CD4-positive, alpha-beta T cell treated with Interleukin-15 for 4 hours (primary cell): ENCODE measurements at places on chromosomes 4 and X.

- DNase-seq: no peak
Measured at GRCh38 chr4:139633195-139633594, 32.4 kb upstream of the MGST2 start.

DNA sequence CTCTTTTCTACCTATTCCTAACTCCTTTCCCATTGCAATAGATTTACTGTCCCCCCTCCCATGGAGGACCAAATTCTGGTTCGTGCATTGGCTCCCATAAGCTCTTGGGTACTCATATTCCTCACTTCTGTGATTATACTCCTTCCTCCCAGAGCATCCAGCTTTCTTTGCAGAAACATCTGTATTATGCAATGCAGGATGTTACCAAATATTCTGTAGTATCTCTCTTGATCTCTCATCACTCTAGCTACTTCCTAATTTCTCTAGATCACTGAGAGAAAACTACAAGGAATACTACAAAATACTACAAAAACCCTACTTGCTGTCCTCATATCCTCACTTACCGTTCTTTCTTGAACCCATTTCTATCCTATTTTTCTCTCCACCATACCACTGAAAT, 395.9 kb upstream of the HS3ST1 start:
- DNase-seq: no peak

DNA sequence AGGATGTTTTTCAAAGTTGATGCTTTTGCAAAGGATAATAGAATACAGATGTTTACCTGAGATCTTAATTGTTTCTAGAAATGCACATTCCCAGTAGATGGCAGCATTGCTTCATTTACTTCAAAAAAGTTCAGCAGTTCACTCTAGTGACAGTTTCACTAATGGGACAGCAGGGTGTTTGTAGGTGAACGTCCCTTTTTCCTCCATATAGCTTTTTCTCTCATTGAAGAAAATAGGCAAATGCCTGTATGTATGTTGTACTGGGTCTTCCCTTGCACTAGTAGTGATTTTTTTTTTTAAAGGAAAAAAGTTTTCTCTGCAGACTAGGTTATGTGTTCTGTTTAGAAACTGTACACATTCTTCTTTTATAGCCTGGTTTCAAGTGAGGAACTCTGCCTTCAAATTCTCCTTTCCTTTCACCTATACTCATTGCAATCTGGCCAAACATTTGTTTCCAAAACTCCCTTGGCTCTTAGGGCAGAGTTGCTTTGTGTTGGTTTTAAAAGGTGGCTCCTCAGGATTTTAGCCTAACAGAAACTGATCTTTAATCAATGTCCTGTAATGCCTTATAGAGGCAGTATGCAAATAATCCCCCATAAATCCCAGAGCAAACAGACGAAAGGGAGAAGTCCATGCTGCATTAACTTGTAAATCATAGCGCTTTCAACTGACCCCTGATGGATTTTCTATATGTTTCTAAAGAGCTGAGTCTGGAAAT, 86.3 kb downstream of the EGF start:
- DNase-seq: peak; percentile 74

- peak; percentile 12 for DNase-seq
Measured at GRCh38 chr4:1928356-1929239, 57.4 kb downstream of the NSD2 start.

DNA sequence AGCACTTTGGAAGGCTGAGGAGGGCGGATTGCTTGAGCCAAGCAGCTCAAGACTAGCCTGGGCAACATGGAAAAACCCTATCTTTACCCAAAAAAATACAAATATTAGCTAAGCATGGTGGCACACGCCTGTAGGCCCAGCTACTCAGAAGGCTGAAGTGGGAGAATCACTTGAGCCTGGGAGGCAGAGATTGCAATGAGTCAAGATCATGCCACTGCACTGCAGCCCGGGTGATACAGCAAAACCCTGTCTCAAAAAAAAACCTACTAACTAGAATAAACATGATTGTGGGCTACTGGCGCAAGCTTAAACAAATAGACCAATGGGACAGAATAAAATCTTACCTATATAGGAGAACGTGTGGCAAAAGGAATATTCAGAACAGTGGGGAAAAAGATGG, 7.3 kb downstream of the CDKL2 start:
- DNase-seq: no peak

GRCh38 chrX:119401569-119401968, 2.4 kb downstream of the SLC25A43 start:
- no peak for DNase-seq

GRCh38 chr4:8010618-8011017, 71.0 kb upstream of the AFAP1 start:
- no peak for DNase-seq

DNA sequence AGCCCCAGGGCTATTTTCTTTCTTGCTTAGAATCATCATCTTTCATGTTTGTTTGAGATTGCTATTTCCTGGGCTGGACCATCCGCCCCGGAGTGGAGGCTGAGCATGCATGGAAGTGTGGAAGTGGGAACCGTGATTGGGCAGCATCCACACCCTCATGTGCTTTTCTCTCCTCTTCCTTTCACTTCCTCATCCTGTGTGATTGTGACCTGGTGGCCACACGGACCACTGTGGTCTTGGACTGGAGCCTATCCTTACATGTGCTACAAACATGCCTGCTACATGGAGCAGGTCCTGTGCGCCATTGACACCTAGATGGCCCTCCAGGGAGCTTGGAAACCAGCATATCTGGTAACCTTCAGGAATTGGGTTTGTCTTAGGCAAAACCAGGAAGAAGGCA, 175.9 kb upstream of the LCORL start:
- no peak for DNase-seq

GRCh38 chr4:2402048-2402842, 16.2 kb downstream of the ZFYVE28 start:
- DNase-seq: no peak

DNA sequence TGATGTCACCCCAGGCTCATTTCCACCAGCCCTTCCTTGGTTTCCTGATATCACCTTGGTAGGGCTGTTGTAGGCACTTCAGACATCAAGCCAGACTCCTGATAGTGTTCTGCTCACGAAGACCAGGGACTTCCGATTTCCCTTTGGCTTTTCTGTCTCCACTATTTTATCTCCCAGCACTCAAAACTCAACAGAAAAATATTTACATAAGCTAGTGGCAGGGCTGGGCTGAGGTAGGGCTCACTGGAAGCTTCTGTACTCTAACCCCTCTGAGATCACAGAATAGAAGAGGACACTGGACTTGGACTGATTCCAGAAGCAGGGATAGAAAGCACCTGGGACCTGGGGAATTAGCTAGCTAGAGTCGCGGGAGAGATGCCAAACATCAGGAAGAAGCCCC, 34.4 kb upstream of the EFNB1 start:
- DNase-seq: no peak

- no peak for DNase-seq
Measured at GRCh38 chrX:149073479-149073878, 431.6 kb downstream of the IDS start.

DNA sequence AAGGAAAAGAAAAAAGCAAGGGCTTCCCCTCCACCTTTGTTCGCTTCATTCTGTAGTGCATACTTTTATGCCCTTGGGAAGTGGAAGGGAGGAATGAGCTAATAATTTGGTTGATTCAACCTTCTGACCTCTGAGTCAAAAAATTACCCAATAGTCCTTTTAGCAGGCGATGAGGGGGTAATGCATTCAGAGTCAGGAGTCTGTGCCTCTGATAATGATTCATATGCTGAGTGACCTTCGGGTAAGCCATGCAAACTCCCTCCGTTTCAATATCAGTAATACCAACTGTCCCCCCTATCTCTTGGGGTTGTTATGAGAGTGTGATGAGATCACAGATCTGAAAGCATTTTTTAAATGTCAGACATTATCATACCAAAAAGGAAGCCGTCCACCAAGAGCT, 41.6 kb upstream of the ACSL4 start:
- no peak for DNase-seq

DNA sequence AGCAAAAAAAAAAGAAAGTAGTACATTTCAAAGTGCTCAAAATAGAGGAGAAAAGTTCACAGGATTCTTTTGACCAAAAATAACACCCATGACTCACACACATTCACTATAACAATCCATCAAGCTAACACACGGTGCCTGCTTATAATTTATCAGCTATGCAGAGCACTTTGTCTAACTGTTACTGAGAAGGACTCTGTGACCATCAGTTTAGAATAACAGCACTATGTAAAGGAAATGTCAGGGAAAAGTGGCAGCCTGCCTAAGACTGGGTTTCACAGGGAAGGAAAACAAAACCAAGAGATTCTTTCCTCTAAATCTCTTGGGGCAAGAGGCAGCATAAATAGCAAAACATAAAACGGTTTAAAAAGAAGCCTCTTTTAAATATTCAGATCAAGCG, 54.8 kb downstream of the CCDC149 start:
- no peak for DNase-seq

GRCh38 chr4:86302251-86302650, 57.6 kb downstream of the MAPK10 start:
- DNase-seq: no peak

DNA sequence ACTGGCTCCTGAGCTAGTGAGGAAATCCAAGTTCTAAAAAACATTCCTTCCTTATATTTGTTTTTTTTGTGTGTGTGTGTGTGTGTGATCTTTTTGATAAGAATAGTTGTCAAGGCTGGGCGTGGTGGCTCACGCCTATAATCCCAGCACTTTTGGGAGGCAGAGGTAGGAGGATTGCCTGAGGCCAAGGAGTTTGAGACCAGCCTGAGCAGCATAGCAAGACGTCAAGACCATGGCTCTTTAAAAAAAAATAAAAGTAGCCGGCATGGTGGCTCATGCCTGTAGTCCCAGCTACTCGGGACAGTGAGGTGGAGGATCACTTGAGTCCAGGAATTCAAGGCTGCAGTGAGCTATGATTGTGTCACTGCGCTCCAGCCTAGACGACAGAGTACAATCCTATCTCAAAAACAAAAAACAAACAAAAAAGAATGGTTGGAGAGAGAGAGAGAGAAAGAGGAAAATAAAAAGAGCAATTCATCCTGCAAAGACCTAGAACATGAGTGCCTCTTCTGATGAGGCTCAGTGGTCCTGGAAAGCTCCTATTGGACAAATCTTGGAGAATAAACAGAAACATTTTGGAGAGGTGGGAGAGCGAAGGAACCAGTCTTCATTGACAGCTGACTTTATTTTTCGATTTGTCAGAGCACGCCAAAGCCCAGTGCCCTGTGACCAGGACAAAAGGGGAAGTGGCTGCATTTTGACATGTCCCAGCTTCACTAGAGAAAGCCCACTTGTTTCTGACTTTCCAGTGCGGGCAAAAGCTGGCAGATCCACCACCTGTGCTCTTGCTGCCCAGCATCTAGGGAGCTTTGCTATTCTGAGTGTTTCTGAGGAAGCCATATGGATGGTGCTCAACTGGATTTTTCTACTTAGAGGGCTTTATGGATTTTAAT, 244.7 kb downstream of the PALLD start:
- DNase-seq: no peak

DNA sequence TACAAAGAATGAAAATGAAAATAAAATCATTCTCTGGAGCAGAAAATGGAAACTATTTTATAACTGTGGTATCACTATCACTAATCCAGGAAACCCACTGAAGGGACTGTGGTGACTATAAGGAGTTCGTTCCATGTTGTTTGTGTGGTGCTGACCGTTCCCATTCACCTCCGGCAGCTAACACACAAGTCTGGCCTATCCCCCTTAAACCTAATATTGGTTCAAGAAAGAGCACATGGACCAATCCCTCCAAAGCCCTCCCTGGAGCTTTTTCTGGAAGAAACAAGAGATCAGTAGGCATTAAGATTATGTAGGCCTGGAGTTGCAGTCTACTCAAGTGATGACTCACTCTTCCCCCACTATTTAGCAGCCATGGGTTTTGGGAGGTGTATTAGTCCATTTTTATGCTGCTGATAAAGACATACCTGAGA, 25.9 kb upstream of the FAM241A start:
- no peak for DNase-seq

DNA sequence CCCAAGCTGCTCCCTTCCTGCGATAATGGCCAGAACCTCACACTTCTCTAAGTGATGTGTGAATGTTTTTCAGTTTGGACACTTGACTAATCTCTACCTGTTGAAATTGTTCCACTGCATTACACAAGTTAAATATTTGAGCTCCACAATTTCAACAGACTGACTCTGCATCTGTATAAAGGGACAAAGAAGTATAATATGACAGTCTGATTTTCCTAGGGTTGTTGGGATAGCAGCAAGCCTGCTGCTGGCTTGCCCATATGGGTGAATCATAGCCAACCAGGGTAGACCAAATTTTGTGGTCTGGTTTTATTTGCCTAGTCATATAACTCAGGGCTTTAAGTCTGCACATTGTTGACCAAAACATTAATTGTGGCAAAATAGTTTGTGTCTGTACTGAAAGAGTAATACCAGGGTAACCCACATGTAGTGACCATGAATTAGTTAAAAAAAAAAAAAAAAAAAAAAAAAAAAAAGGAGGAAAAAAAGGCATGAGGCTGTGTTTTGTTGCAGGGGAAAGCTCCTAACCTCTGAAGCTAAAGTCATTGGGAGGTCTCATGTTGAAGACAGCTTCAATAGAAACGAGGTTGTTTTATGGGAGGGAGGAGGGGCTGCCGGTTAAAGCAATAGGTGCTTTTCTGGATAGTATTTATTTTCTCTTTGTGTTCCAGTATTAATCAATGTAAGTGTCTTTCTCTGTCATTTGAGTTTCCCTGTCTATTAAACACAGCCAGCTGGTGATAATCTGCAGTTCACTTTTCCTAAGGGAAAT, 534.2 kb downstream of the RAB28 start:
- no peak for DNase-seq

DNA sequence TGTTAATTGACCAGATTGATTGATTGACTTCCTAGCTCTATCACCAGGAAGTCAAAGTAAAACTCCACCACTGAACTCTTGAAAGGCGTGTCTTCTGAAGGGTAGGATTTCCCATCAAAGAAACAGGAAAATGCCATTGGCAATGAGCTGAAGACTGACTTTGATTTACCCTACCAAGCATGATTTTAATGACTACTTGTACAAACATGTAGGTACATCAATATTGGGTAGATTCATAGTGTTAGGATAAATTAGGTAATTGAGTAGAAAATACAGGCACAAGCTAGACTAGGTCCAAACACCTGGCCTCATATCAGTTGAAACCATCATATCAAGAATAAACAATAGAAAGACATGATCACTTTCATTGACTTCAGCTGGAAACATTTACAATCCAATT, 53.2 kb upstream of the ATXN3L start:
- no peak for DNase-seq

DNA sequence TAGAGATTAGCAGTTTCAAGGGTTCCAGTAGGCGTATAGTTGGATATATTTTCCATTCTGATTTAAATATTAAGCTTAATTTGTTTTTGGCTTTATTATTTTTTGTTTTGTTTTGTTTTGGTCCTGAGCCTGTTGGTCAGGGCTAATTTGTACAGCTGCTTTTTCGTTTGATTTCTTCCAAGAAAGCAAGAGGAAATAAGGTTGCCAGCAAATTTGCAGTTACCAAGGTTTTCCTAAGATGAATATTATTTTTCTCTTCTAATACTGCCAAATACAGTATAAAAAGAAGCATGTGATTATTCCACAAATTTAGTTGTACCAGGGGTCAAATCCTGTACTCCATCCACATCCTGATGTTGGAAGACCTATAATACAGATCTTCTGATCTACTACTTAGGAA, 24.9 kb downstream of the PLAC1 start:
- no peak for DNase-seq
